CD14-positive monocyte (primary cell): ENCODE measurements at places on chromosomes 2 and 18. TPM values are rescaled to one million over a fixed set of nuclear protein-coding genes. Genes with fewer than 3 reads are reported as not detected.

GRCh38 chr2:10161206-10161931 is 38.8 kb downstream of the RRM2 start:
- DNase-seq, result no peak

DNA sequence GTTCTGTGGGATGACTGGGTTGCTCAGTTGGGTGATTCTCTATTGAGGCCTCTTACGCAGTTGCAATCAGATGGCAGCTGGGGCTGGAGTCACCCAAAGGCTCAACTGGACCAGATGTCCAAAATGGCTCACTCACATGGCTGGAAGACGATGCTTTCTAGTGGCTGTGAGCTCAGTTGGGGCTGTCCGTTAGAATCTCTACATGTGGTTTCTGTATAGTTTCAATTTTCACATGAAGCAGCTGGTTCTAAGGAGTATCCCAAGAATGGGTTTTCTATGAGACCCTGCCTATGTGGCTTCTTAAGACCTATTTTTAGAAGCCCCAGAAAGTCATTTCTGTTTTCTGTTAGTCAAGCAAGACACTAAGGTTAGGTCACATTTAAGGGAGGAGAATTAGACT is 4.4 kb downstream of the XRCC5 start:
- DNase-seq, result no peak

- DNase-seq, result no peak
Measured at GRCh38 chr2:75025633-75026380, 67.4 kb downstream of the POLE4 start.

DNA sequence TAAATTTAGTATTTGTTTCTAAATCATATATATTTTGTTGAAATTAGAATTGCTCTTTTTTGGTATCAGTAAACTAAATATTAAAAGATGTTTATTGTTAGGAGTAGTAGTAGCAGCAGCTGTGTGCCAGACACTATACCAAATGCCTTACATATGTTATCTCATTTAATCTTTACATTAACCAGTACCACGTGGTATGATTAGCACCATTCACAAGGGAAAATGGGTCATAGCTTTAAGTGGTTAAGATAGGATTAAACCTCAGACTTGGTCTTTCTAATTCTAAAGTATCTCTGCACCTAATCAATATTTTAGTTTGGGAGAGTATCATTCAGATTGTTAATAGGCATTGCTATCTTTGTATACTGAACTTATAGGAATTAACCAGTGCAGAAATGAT is 29.0 kb downstream of the PSMD14 start:
- no peak for DNase-seq

GRCh38 chr2:95059656-95060370 is 34.3 kb downstream of the MAL start:
- no peak for DNase-seq

- DNase-seq, result no peak
Measured at GRCh38 chr2:174614261-174614660, 16.7 kb upstream of the WIPF1 start.

DNA sequence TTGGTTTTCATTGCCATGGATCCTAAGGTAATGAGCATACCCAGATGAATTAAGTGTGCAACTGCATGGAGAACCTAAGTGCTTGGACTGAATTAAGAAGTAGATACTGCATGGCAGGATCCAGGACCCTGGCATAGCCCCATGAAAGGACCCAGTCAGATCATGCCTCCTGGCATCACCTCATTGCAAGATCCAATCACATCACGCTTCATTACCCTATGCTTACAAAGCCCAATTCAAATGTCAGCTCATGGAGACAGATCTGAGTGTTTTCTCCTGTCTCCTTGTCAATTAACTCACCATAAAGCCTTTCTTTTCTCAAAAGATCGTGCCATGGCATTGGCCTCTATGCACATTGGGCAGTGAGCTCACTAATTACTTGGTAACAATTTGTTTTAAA is 519.8 kb upstream of the ZNF804A start:
- DNase-seq, result no peak

GRCh38 chr2:138620431-138620830 is 118.9 kb downstream of the SPOPL start:
- no peak for DNase-seq

- no peak for DNase-seq
Measured at GRCh38 chr2:18650221-18650620, 60.9 kb upstream of the NT5C1B start.

GRCh38 chr2:45782986-45783385 is 131.5 kb downstream of the PRKCE start:
- DNase-seq, result no peak

- DNase-seq, result peak; percentile 22
Measured at GRCh38 chr2:68748568-68748967, 14.0 kb downstream of the ARHGAP25 start.

- DNase-seq, result no peak
Measured at GRCh38 chr2:120176526-120176925, 46.7 kb downstream of the TMEM185B start.

DNA sequence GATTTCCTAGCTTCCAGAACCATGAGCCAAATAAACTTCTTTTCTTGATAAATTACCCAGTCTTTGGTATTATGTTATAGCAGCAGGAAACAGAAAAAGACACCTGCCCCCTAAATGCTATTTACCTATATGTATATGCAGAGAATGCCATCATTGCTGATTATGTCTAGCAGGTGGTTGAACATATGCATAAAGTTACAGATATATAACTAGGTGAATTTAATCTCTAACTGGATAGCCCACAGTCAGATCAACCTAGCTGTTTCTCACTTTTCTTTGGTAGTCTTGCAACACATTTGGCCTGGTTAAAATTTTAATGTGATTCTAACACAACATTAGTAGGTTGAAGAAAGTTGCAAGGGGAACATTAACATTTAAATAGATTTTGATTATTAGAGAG is 7.1 kb upstream of the CERS6 start:
- no peak for DNase-seq

GRCh38 chr2:234033174-234033573 is 17.3 kb upstream of the SPP2 start:
- DNase-seq, result no peak

- no peak for DNase-seq
Measured at GRCh38 chr2:144079803-144080202, 440.1 kb downstream of the ZEB2 start.

- DNase-seq, result no peak
Measured at GRCh38 chr2:204110338-204110741, 173.8 kb downstream of the ICOS start.

DNA sequence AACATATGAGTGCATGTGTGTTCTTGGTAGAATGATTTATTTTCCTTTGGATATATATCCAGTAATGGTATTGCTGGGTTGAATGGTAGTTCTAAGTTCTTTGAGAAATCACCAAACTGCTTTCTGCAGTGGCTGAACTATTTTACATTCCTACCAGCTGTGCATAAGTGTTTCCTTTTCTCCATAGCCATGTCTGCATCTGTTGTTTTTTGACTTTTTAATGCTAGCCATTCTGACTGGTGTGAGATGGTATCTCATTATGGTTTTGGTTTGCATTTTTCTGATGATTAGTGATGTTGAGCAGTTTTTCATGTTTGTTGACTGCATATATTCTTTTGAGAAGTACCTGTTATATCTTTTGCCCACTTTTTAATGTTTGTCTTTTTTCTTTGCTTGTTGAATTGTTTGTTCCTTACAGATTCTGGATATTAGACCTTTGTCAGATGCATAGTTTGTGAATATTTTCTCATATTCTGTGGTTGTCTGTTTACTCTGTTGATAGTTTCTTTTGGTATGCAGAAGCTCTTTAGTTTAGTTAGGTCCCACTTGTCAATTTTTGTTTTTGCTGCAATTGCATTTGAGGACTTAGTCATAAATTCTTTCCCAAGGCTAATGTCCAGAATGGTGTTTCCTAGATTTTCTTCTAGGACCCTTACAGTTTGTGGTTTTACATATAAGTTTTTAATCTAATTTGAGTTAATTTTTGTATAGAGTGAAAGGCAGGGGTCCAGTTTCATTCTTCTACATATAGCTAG is 17.6 kb upstream of the KCNE4 start:
- DNase-seq, result no peak

GRCh38 chr2:109402180-109402579 is 211.6 kb downstream of the SEPTIN10 start:
- no peak for DNase-seq

GRCh38 chr2:5290900-5291546 is 401.2 kb upstream of the SOX11 start:
- no peak for DNase-seq

DNA sequence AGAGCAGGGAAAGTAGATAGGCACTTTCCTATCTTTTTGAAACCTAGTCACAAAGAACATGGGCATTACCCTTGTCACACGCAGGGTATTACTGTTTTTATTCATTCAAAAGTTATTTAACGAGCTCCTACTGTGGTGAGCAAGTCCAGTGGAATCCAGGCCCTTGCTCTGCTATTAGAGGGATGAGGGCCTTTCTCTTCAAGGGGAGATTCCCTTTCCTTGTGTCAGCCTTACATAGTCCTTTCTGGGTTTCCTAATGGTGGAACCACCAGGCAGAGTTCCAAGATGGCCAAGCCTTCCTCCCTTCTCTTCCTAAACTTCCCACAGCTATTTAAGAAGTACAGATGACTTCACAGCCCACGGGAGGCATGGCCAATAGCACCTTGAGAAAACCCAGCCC is 64.6 kb downstream of the SPTBN1 start:
- no peak for DNase-seq

- no peak for DNase-seq
Measured at GRCh38 chr2:28270456-28271152, 122.1 kb upstream of the FOSL2 start.

- DNase-seq, result no peak
Measured at GRCh38 chr2:49286045-49286444, 131.7 kb upstream of the FSHR start.

DNA sequence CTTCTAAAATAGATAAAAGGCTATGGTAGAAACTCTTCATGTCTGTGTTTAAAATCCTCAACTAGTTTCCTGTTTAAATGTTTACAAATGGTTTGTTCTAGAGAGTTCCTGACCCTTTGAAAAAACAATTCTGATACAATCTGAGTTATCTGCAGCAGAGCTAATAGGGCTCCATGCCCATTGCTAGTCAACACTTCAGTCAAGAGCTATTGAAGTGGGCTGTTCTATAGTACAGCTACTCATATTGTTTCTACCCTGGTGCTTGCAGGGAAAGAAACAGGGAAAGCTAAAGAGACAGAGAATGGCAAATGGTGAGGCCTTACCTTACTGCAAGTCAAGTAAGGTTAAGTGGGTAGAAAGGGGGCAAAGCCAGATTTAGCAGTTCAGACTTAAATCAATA is 112.3 kb upstream of the CAVIN2 start:
- DNase-seq, result no peak

DNA sequence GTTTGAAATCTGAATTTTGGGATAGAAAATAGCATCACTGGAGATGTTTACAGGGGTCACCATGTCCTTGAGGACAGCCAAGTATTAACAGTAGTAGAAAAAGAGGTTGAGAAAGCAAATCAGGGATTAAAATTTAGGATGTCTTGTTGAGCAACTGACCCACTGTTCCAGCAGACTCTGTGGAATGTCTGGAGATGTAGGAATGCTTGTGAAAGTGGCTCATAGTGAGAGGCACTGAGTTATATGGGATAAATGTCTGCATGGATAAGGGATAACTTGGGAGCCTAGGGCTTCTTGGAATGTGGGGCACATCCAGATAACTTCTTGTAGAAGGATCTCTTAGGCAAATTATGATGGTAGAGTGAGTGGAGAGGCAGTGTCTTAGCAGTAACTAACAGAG is 495.0 kb downstream of the TMX3 start:
- no peak for DNase-seq

DNA sequence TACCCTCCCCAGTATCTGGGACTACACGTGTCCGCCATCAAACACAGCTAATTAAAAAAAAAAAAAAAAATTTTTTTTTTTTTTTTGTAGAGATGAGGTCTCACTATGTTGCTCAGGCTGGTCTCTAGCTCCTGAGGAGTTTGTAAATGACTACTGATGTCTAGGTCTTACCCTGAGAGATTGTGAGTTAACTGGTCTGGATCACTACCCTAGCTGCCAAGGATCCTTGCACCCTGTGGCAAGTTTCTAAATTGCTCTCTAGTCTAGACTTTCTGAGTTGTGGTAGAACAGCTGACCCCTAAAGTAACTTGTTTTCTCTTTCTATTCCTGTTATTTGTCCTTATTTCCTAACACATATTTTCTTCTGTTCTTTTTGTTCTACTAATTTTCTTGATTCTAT is 44.5 kb downstream of the ABHD3 start:
- DNase-seq, result no peak

- DNase-seq, result no peak
Measured at GRCh38 chr18:31610286-31611205, 18.9 kb downstream of the TTR start.

- DNase-seq, result no peak
Measured at GRCh38 chr2:115584507-115584906, 1142.1 kb downstream of the DPP10 start.

GRCh38 chr2:71603311-71603811 is 150.0 kb downstream of the DYSF start:
- no peak for DNase-seq

DNA sequence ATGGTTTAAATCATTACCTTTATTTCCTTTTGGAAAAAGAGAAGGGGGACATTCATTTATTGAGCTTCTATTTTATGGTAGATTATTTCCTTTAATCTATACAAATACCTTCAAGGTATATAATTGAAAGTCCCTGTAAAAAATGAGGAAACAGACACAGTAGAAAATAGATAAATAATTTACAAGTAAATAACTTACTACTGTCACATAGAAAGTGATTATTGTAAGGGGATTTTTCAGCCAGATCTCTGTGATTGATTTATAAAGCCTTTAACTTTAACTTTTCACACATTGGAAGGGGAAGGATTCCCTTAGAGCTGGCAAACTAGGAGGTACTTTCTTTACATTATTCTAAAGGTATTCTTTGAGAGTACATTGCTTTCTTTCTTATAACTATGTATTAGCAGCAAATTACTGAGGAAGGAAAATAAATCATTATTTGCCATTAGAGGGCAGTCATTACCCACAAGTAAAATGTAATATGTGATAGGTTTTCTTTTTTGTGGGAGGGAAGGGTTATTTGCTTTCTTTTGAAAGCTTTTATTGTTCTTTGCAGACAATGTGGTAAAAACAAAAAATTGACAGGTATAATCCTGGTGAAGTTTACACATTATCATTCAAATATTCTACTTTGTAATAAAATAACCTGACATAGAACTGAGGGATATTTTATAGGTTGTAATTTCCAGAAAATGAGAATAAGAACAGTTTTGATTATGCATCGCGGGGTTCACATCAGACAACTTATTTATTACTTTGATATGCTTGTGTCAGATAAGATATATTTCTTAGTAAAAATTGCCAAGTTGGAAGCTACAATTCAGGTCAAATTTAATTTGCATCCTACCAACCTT is 24.8 kb upstream of the RPE start:
- DNase-seq, result peak; percentile 34

- no peak for DNase-seq
Measured at GRCh38 chr2:41659758-41660157, 388.1 kb upstream of the PKDCC start.

The CFAP221 gene
- not detected in 2 replicates for polyA plus RNA-seq

The UNC80 gene
- not detected for polyA plus RNA-seq

The CYP1B1 gene
- polyA plus RNA-seq, result 63.2 and 88.0 TPM in 2 replicates

The LYPD6B gene
- polyA plus RNA-seq, result not detected

The TMEM198 gene
- polyA plus RNA-seq, result not detected in 2 replicates

The CYRIA gene
- 72.4 TPM for polyA plus RNA-seq

The ALK gene
- polyA plus RNA-seq, result not detected

The NAT8 gene
- not detected in 2 replicates for polyA plus RNA-seq

The ING5 gene
- polyA plus RNA-seq, result 6.5 TPM

The DPP10 gene
- not detected for polyA plus RNA-seq

The DES gene
- polyA plus RNA-seq, result 2.4 TPM

The POMC gene
- polyA plus RNA-seq, result 3.5 and 8.3 TPM in 2 replicates

The DOK6 gene
- polyA plus RNA-seq, result not detected

The UGT1A5 gene
- not detected for polyA plus RNA-seq

The DSEL gene
- not detected for polyA plus RNA-seq

The ALPP gene
- polyA plus RNA-seq, result not detected
